ENCODE measurements at places on chromosomes 3 and 15.

- DNase-seq: no peak
These were observed 204.9 kb upstream of the RASGRP1 start for GRCh38 chr15:38769492-38769891.

- no peak for DNase-seq
These were observed 16.6 kb upstream of the OSBPL11 start for GRCh38 chr3:125611908-125612307.

- peak; percentile 89 for DNase-seq
These were observed at the start of gene HACD2 for GRCh38 chr3:123584988-123585937. Gene HACD2 (minus strand): TSS chr3:123585053. CDS start chr3:123585027, 26 bp downstream.

DNA sequence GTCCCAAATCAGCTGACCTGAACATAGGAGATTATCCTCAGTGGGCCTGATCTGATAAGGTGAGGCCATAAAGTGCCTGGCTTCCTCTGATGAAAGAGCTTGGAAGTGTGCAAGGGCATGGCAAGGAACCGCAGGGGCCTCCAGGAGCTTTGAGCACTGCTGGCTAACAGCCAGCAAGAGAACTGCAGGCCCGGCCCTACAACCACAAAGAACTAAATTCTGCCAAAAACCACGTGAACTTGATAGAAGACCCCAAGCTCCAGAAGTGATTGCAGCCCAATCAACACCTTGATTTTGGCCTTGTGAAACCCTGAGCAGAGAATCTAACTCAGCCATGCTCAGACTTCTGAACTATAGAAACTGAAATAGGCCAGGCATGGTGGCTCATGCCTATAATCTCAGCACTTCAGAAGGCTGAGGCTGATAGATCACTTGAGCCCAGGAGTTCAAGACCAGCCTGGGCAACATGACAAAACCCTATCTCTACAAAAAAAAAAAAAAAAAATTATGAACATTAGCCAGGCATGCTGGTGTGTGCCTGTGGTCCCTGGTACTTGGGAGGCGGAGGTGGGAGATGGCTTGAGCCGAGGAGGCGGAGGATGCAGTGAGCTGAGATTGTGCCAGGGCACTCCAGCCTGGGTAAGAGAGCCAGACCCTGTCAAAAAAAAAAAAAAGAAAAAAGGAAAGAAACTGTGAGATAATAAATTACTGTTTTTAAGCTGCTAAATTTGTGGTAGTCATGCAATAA, 7.7 kb upstream of the DIS3L start:
- no peak for DNase-seq

GRCh38 chr3:14842277-14842676, 23.5 kb downstream of the FGD5 start:
- no peak for DNase-seq

GRCh38 chr3:98750276-98750919, 12.7 kb upstream of the ST3GAL6 start:
- no peak for DNase-seq

- DNase-seq: peak; percentile 74
These were observed at the start of gene MCF2L2 for GRCh38 chr3:183428447-183429211. Gene MCF2L2 (minus strand): TSS chr3:183428619. CDS start chr3:183427977, 642 bp downstream.

DNA sequence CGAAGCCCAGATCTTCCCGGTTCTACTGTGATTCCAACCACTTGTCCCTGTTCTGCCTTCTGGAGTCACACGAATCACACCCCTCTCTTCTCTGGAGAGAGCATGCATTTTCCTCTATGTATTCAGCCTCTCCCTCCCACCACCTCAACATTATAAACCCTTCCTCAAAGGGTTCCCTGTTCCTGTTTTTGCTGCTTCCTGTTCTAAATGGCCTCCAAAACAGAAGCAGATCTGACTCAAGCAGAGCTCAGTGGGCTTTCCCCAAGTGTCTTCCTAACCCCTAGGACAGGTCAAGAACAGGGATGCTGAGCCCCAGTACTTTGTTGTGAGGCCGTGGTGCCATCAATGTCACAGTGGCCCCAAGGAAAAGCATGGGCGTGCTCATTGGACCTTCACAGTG, 75.7 kb upstream of the ARNT2 start:
- no peak for DNase-seq

- DNase-seq: no peak
These were observed 8.4 kb downstream of the ITGB5 start for GRCh38 chr3:124878561-124879336.

GRCh38 chr3:149575961-149576564, 81.8 kb downstream of the WWTR1 start:
- no peak for DNase-seq

Data from NCI-H774 (cell line).